ENCODE measurements at places on chromosomes 1 and 21. TPM values are rescaled to one million over a fixed set of nuclear protein-coding genes. Genes with fewer than 3 reads are reported as not detected.

PAFAH2 gene
- 8.2 TPM for total RNA-seq

OLFML2B gene
- 0.32 TPM for total RNA-seq

LCK gene
- total RNA-seq: not detected

FLG2 gene
- not detected for total RNA-seq

CNIH3 gene
- total RNA-seq: 0.55 TPM

LCE3B gene
- total RNA-seq: not detected

OXCT2 gene
- total RNA-seq: 0.49 TPM

ELAPOR1 gene
- total RNA-seq: 0.44 TPM

ADCY10 gene
- total RNA-seq: not detected

SPATA1 gene
- total RNA-seq: 1.3 TPM

MRPS6 gene
- total RNA-seq: 37.4 TPM

TBX19 gene
- 0.53 TPM for total RNA-seq

TSPEAR gene
- not detected for total RNA-seq

CAMSAP2 gene
- total RNA-seq: 20.5 TPM

PCP4 gene
- total RNA-seq: not detected

SMAP2 gene
- total RNA-seq: 9.0 TPM

LRRC71 gene
- total RNA-seq: not detected

OLIG2 gene
- not detected for total RNA-seq

CD1B gene
- total RNA-seq: not detected

TMEM39B gene
- 9.9 TPM for total RNA-seq

SYCP1 gene
- not detected for total RNA-seq

LHX8 gene
- 0.97 TPM for total RNA-seq

PTCH2 gene
- total RNA-seq: 0.18 TPM

TACSTD2 gene
- not detected for total RNA-seq

OR2L8 gene
- not detected for total RNA-seq

PKP1 gene
- 0.03 TPM for total RNA-seq

KDF1 gene
- 0.12 TPM for total RNA-seq

MCOLN3 gene
- 2.9 TPM for total RNA-seq

ZFP69B gene
- 1.2 TPM for total RNA-seq

SFPQ gene
- total RNA-seq: 183 TPM

CTTNBP2NL gene
- total RNA-seq: 7.4 TPM

CBR3 gene
- total RNA-seq: 12.7 TPM

CREG1 gene
- total RNA-seq: 91.4 TPM

TMCC2 gene
- 1.6 TPM for total RNA-seq

AKNAD1 gene
- total RNA-seq: 1.3 TPM

PLCH2 gene
- total RNA-seq: 0.28 TPM

F13B gene
- total RNA-seq: not detected

MARK1 gene
- 0.16 TPM for total RNA-seq

CGN gene
- 2.6 TPM for total RNA-seq

KLF18 gene
- total RNA-seq: not detected

UMODL1 gene
- total RNA-seq: not detected

Measured in A549 treated with GW870086 at 1 μM for 4 hours (cell line).